ENCODE measurements at places on chromosomes 1 and 21.
A peak's percentile ranks its signal among the peaks of the same experiment; 100 is the strongest.

GRCh38 chr1:162587761-162588260 lies 26.3 kb downstream of the UAP1 start:
- no peak for DNase-seq

GRCh38 chr1:46549697-46550681 lies 1.5 kb downstream of the KNCN start:
- peak; percentile 61 for DNase-seq

DNA sequence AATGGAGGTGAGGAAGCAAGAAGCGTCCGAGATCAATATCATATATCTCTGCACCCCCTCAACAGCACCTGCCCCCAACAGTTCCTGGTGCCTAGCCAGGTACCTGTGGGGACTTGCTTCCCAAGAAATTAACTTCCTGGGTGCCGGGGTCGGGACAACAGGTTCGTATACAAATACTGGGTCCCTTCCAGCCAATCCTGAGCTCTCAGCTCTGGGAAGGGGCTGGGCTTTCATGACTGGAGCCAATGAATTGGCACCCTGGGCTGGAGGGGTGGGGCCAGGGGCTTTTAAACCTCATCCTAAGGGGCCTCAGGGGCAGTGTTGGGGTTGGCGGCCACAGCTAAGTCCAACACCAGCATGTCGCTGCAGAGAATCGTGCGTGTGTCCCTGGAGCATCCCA lies at the start of gene PADI3:
PADI3 (plus strand) TSS at position 318 of the 400 bp plus-strand sequence; CDS start at position 358, 40 bp downstream.
- no peak for DNase-seq

GRCh38 chr1:198467907-198468306 lies 72.6 kb downstream of the ATP6V1G3 start:
- no peak for DNase-seq

DNA sequence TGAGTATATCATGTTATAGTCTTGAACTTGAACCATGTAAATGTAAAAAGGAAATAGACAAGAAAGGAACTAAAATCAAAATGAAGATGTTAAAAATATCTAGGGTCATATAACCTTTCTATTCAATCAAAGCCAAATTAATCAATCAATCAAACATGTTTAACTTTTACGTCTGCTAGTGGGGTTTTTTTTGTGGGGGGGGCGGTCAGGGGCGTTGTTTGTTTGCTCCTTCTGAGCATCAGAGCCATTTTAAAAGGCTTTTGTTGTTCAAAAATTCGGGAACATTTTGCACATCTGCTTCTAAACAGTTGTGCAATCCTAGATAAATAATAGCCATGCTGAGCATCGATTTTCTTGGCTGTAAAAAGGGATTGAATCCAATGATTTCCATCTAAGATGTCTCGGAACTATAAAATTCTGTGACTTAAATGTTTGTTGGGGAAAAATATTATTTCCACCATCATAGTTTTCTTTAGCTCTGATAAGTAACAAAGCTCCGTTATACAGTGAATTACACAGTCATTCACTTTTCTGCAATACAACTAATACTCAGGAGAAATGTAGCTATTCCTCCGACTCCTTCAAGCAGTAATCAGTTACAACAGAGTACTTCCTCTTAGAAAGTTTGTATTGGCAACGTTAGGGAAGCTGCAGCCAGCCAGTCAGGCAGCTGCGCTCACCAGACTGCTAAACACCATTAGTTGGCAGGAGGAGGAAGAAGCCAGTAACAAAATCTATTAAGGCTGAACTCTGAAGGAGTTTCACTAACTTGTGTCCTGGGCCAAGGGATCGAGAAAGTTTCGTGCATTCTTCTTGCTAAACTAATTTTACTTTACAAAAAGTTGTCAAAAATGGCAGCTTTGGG lies 2.2 kb downstream of the SPATA6 start:
- DNase-seq = peak; percentile 89

GRCh38 chr21:46605767-46606426 lies 1.0 kb upstream of the S100B start:
- DNase-seq = no peak

DNA sequence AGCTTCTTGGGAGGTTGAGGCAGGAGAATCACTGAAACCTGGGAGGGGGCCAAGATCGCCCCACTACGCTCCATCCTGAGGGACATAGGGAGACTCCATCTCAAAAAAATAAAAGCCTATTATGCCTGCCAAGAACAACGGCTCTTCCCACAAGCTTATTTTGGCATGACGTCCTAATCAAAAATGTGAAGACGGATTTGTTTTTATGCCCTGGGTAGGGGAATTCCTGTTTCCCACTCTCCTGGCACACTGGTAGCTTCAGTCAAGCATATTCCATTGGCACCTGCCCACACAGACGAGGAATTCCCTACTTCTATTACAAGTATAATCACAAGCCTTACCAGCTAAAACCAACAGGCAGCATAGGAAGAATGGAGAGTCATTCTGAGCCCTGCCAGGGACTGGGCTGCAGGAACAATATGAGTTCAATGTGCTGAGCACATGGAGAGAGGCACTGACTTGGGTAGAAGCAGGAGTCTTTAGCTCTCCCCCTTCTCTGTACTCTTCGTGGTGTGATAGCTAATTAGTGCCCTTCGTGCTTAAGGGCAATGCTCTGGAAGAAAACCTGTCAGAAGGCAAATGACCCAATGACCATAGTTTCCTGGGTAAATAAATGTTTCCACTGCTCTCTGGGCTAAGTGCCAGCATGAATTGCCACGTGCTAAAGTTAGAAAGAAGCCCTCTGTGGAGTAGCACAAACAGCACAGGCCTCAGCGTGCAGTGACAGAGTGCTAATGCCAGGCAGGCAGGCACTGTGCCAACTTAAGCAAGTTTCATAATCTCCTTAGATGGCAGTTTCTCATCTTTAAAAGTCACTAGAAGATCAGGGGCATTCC lies 16.8 kb downstream of the TNFSF4 start:
- DNase-seq = peak; percentile 88

DNA sequence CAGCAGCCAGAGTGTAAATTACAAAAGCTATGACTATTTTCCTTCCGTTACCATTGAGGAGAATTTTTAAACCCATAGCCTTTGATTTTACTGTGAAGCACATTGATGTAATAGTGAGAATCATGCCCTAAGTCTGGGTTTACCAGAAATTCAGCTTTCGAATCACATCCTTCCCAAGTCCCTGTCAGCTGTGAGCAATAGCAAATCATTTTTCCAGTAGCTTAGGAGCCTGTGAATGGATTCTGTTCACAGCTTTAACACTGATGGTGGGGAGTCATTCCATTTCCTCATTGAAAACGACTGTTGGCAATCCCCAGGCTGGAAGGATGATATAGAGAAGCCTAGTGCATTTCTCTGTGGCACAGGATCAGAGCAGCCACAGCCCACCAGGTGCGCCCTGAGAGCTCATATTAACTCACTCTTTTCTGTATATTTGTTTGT lies 82.2 kb upstream of the C1orf105 start:
- no peak for DNase-seq
